ENCODE measurements at places on chromosomes 2 and 18.

GRCh38 chr2:30503007-30503694, 56.1 kb downstream of the LCLAT1 start:
- DNase-seq: no peak

DNA sequence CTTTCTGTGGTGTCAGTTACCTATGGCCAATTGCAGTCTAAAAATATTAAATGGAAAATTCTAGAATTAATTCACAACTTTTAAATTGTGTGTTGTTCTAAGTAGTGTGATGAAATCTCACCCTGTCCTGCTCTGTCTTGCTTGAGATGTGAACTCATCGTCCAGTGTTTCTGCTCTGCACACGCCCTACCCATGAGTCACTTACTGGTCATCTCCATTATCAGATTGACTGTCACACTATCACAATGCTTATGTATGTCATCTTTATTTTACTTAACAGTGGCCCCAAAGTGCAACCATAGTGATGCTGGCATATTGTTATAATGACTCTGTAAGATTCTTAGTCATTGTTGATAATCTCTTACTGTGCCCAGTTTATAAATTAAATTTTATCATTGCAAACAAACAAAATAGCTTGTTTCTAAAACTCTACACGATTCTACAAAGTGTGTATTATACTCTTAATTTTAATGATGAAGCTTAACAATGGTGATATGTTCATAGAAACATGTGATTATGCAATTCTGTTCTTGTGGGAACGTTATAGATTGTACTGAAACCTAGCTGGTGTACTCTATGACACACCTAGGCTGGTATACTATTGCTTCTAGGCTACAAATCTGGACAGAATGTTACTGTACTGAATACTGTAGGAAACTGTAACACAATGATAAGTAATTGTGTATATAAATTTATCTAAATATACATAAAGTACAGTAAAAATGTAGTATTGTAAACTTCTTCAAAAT, 1086.8 kb upstream of the PIK3C3 start:
- DNase-seq: no peak

DNA sequence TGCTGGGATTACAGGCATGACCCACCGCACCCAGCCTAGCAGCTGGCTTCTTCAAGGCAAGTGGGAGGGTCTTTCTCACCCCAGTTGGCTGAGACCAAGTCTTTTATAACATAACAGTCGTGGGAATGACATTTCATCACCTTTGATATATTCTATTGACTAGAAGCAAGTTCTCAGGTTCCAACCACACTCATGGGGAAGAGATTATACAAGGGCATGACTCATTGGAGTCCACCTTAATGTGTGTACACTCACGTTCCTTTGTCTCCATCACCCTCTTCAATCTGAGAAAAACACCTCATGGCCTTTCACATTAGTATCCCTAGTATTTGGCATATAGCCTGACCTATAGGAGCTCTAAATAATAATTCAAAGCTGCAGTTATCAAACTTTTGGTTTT, 2.8 kb upstream of the BBS5 start:
- no peak for DNase-seq

- DNase-seq: no peak
These were observed 183.9 kb upstream of the KLHL14 start for GRCh38 chr18:32956591-32957315.

- no peak for DNase-seq
These were observed 73.9 kb upstream of the NFATC1 start for GRCh38 chr18:79321625-79322405.

DNA sequence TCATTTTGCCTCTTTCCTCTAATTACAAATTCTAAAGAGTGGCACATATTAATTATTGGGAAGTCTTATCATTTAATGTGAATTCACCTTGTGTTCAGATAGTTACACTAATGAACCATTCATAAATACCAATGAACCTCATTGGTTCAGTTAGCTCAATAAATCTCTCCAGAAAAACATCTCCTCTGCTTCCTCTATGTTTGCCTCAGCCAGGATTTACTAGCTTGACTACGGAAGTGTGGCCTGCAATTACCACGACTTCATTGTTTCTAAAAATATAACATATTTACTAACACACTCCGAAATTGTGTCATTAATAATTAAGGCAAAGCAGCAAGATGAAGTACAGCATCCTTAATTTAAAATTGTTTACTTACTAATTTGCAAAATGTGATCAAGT, 103.3 kb downstream of the PLA2R1 start:
- no peak for DNase-seq

DNA sequence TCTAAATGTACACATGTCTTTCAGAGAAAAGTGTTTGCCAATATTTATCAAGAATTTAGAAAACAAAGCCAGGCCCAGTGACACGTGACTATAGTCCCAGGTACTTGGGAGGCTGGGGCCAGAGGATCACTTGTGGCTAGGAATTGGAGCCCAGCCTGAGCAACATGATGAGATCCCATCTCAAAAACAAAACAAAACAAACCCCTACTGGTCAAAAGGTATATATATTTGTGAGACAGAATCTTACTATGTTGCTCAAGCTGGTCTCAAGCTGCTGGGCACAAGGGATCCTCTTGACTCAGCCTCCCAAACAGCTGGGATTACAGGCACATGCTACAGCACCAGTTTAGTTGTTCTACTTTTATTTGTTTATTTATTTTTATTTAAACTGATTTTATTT, 79.2 kb downstream of the ZDBF2 start:
- no peak for DNase-seq

DNA sequence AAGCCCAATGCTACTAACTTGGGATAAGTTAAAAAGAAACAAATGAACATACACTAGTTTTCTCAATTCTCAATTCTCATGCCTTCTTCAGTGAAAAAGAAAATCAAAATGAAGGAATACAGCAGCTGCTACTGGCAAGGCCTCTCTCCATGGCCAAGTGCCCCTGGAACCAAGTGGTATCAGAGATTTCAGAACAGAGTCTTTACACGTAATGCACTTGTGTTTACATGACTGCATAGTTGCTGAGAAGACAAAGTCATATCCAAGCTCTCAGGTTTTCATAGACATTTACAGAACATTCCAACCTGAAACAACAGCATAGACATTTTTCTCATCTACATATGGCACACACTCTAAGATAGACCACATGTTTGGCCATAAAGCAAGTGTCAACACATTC, 789.9 kb downstream of the CBLN2 start:
- no peak for DNase-seq

DNA sequence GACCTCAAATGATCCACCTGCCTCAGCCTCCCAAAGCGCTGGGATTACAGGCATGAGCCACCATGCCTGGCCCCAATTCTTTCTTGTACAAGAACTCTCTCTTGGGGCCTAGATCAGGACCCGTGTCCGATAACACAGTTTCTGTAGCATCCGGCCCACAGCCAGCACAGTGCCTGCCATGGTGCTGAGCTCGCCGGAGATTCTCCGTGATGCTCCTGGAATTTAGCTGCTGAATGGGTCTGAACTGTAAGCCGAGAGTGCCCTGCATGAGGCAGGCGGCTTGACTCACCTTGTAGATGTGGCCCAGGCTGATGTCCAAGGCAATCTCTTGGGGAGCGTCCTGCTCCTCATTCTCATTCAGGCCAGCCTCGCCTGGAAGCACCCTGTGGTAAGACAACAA, 53.3 kb upstream of the SEMA4C start:
- no peak for DNase-seq

Measured in nucleus accumbens (tissue), 56 donors.